ENCODE measurements at places on chromosomes 5 and 9. TPM values are rescaled to one million over a fixed set of nuclear protein-coding genes. Genes with fewer than 3 reads are reported as not detected.
A peak's percentile ranks its signal among the peaks of the same experiment; 100 is the strongest.

GRCh38 chr5:67190861-67191260, 5.7 kb downstream of the CD180 start:
- H3K27me3 ChIP-seq = no peaks in the 10 kb centered on the region
- no peak overlapping the region for H3K4me3 ChIP-seq
- H3K36me3 ChIP-seq = no peaks in the 10 kb centered on the region
- no peak for DNase-seq
- H3K27ac ChIP-seq = no peak overlapping the region

GRCh38 chr9:13500034-13500433, 220.5 kb upstream of the MPDZ start:
- no peak overlapping the region for H3K4me3 ChIP-seq
- H3K27ac ChIP-seq = no peak overlapping the region
- peaks cover 9% of the 10 kb centered on the region for H3K4me1 ChIP-seq
- no peak for DNase-seq
- H3K27me3 ChIP-seq = peaks cover 2% of the 10 kb centered on the region
- peaks cover 4% of the 10 kb centered on the region for H3K36me3 ChIP-seq

GRCh38 chr9:72919246-72919945, 33.5 kb downstream of the ALDH1A1 start:
- H3K36me3 ChIP-seq = no peaks in the 10 kb centered on the region
- no peak overlapping the region for H3K4me3 ChIP-seq
- no peak for DNase-seq
- peaks cover 5% of the 10 kb centered on the region for H3K4me1 ChIP-seq

DNA sequence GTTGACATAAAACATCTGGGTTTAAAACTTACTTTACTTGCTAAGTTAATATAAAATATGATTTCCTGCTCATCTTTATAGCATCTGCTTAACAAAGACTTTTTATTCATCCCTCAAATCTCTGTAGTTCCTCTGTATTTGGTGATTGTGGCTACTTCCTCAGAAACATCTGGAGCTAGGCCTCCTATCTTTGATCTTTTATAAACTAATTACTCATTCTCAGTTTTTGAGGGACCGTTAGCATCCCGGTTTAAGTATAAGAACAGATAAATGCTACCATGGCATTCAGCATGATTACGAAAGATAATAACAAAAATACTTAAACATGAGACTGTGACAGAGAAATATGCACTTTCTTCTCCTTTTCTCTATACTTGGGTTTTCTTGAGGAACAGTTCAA, 85.3 kb downstream of the SLC38A9 start:
- peaks cover 4% of the 10 kb centered on the region for H3K36me3 ChIP-seq
- DNase-seq = no peak
- H3K27me3 ChIP-seq = no peaks in the 10 kb centered on the region

DNA sequence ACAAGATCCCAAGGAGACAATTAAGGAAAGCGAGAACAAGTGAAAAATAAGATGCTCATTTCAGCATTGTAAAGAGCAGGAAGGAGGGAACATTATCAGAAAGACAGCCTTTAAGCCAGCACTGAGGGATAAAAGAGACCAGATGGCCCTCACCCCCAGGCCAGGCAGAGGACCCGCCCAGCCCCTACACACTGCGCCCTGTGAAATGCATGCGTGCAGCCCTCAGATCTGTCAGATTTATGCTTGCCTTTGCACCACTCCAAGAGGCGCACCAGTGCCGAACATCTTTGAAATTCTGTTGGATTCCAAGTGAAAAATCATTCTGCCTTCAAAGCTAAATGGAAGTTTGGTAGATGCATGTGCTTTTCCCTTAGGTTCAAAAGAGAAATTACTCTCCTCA, 378.0 kb downstream of the MLLT3 start:
- H3K27me3 ChIP-seq = peaks cover 2% of the 10 kb centered on the region
- H3K4me1 ChIP-seq = peaks cover 3% of the 10 kb centered on the region
- no peak overlapping the region for H3K4me3 ChIP-seq
- no peak for DNase-seq
- no peak overlapping the region for H3K27ac ChIP-seq
- H3K36me3 ChIP-seq = no peaks in the 10 kb centered on the region

GRCh38 chr5:177528631-177529030, 11.9 kb upstream of the DDX41 start:
- H3K4me3 ChIP-seq = no peak overlapping the region
- peaks cover 28% of the 10 kb centered on the region for H3K36me3 ChIP-seq
- no peak overlapping the region for H3K27ac ChIP-seq
- H3K27me3 ChIP-seq = peaks cover 15% of the 10 kb centered on the region
- DNase-seq = no peak

GRCh38 chr5:125778791-125779190, 644.4 kb upstream of the GRAMD2B start:
- H3K27me3 ChIP-seq = no peaks in the 10 kb centered on the region
- no peak overlapping the region for H3K4me3 ChIP-seq
- no peak for DNase-seq
- no peaks in the 10 kb centered on the region for H3K4me1 ChIP-seq

GRCh38 chr5:120103495-120103894, 360.6 kb upstream of the PRR16 start:
- no peaks in the 10 kb centered on the region for H3K27me3 ChIP-seq
- no peak overlapping the region for H3K4me3 ChIP-seq
- H3K4me1 ChIP-seq = no peaks in the 10 kb centered on the region
- H3K27ac ChIP-seq = no peak overlapping the region
- DNase-seq = no peak

DNA sequence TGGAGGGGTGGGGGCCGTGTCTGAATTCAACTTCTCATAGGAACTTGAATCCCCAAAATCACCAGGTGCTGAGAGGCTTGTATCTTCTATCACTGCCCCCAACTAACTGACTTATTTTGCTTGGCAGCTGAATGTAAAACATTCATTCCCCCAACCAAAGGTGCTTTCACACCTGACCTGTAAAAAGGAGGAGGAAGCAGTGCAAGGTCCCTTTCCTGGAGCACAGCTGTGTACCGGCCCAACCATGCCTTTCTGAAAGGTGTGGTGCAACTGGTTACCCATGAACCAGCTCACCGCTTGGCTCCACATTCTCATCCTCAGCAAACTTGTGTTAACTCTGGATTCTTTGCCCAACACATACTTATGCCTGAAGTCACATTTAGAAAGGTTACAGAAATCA, 34.7 kb downstream of the TMEM167A start:
- H3K36me3 ChIP-seq = peaks cover 4% of the 10 kb centered on the region
- no peak for DNase-seq
- peaks cover 4% of the 10 kb centered on the region for H3K27me3 ChIP-seq

- peaks cover 2% of the 10 kb centered on the region for H3K27me3 ChIP-seq
- no peak overlapping the region for H3K4me3 ChIP-seq
- peaks cover 27% of the 10 kb centered on the region for H3K4me1 ChIP-seq
- H3K36me3 ChIP-seq = peaks cover 31% of the 10 kb centered on the region
These were observed 120.2 kb downstream of the SEMA6A start for GRCh38 chr5:116454417-116454927.

- H3K4me3 ChIP-seq = peak overlapping the region; percentile 89
- H3K27ac ChIP-seq = no peak overlapping the region
- H3K36me3 ChIP-seq = no peaks in the 10 kb centered on the region
- peaks cover 1% of the 10 kb centered on the region for H3K27me3 ChIP-seq
- peaks cover 10% of the 10 kb centered on the region for H3K4me1 ChIP-seq
These were observed 62.3 kb downstream of the SPATA31C2 start for GRCh38 chr9:88075966-88076285.

- H3K27ac ChIP-seq = no peak overlapping the region
- no peak overlapping the region for H3K4me3 ChIP-seq
- peaks cover 2% of the 10 kb centered on the region for H3K27me3 ChIP-seq
- no peak for DNase-seq
These were observed 355.7 kb downstream of the ARHGEF28 start for GRCh38 chr5:73981704-73982103.

DNA sequence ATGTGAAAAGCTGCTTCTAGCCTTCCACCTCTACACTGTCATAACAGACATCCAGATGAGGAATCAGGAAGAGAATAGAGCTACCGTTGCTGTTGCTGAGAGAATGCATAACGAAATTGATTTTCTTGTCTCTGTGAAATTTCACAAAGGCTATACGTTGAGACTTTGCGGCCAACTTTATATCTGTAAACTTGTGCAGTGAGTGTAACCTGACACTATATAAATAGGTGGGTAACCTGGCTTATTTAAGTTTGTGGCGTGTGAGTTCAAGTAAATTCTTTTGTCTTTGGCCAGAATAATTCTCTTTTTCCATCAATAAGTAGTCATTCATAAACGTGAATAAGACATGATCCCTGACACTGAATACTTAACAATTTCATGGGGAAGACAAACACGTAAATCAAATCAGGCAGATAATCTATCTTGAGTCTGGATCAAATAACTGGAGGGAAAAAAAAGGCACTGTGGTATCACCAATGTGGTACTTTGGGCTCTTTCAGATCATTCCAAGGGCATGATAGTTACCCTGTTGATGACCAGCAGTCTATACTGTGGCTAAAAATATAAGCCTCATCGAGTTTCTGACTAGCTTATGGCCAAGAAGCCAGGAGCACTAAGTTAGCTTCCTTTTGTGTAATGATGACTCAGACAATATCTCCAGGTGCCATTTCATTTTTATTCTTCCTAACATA, 98.2 kb upstream of the RASA1 start:
- no peaks in the 10 kb centered on the region for H3K27me3 ChIP-seq
- peaks cover 11% of the 10 kb centered on the region for H3K4me1 ChIP-seq
- H3K27ac ChIP-seq = peak overlapping the region; percentile 85
- H3K36me3 ChIP-seq = no peaks in the 10 kb centered on the region
- no peak for DNase-seq

- peaks cover 2% of the 10 kb centered on the region for H3K27me3 ChIP-seq
- no peak overlapping the region for H3K27ac ChIP-seq
- DNase-seq = no peak
- H3K4me3 ChIP-seq = no peak overlapping the region
- no peaks in the 10 kb centered on the region for H3K36me3 ChIP-seq
- H3K4me1 ChIP-seq = peaks cover 5% of the 10 kb centered on the region
These were observed 352.3 kb downstream of the TMEM161B start for GRCh38 chr5:87916320-87916719.

- no peak overlapping the region for H3K4me3 ChIP-seq
- no peaks in the 10 kb centered on the region for H3K27me3 ChIP-seq
- H3K27ac ChIP-seq = no peak overlapping the region
These were observed 135.3 kb downstream of the YIPF5 start for GRCh38 chr5:144035046-144035740.

- H3K4me1 ChIP-seq = peaks cover 2% of the 10 kb centered on the region
- H3K36me3 ChIP-seq = no peaks in the 10 kb centered on the region
- H3K4me3 ChIP-seq = no peak overlapping the region
These were observed 39.6 kb downstream of the COL5A1 start for GRCh38 chr9:134681061-134681661.

DNA sequence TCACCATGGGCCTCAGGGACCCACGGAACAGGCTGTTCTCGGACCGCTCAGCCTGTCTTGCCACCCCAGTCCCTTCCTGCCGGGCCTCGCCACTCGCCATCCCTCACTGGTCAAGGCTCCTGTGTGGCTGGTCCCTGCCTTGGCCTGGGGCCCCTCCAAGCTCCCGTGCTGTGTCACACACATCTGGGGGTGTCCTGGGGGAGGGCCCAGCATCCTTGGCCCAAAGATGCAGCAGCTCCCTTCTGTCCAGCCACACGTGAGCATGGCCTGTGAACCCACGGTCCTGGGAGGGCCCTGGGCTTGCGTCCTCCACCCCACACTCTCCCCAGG, 425 bp upstream of the EGFL7 start:
- peaks cover 28% of the 10 kb centered on the region for H3K36me3 ChIP-seq
- peaks cover 4% of the 10 kb centered on the region for H3K4me1 ChIP-seq
- DNase-seq = no peak
- H3K27ac ChIP-seq = peak overlapping the region; percentile 85
- H3K4me3 ChIP-seq = peak overlapping the region; percentile 96
- H3K27me3 ChIP-seq = peaks cover 31% of the 10 kb centered on the region

GRCh38 chr5:14416621-14417275, 164.8 kb upstream of the OTULINL start:
- peak overlapping the region; percentile 65 for H3K4me3 ChIP-seq
- H3K27ac ChIP-seq = peak overlapping the region; percentile 75
- peaks cover 62% of the 10 kb centered on the region for H3K36me3 ChIP-seq
- H3K27me3 ChIP-seq = peaks cover 15% of the 10 kb centered on the region

- H3K4me1 ChIP-seq = no peaks in the 10 kb centered on the region
- peak; percentile 54 for DNase-seq
- H3K27ac ChIP-seq = no peak overlapping the region
These were observed 13.2 kb downstream of the CMYA5 start for GRCh38 chr5:79702606-79703380.

- no peaks in the 10 kb centered on the region for H3K36me3 ChIP-seq
- H3K27ac ChIP-seq = no peak overlapping the region
- no peak for DNase-seq
- H3K4me1 ChIP-seq = no peaks in the 10 kb centered on the region
These were observed 37.3 kb downstream of the DMGDH start for GRCh38 chr5:79032031-79032695.

DNA sequence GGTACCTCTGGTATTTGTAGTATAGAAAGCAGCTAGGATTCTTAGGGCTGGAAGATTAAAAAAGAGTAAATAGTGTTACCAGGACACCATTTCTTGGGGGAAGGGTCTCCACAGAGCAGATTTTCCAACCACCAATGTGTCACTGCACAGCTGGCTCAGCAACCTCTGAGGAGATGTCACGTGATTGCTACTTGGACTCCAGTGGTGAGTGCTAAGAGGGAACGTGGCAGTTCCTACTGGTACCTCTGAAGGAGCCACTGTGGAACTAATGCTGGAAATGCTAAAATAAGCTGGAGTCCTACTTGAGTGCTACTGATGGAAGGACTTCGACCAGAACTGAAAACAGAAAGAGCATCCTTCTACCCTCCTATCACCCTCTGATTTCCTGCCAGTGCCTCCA, 36.1 kb upstream of the SPDL1 start:
- H3K36me3 ChIP-seq = no peaks in the 10 kb centered on the region
- DNase-seq = no peak
- no peak overlapping the region for H3K4me3 ChIP-seq
- H3K4me1 ChIP-seq = peaks cover 8% of the 10 kb centered on the region
- H3K27ac ChIP-seq = no peak overlapping the region

- no peaks in the 10 kb centered on the region for H3K27me3 ChIP-seq
- no peaks in the 10 kb centered on the region for H3K4me1 ChIP-seq
- no peak overlapping the region for H3K27ac ChIP-seq
- no peaks in the 10 kb centered on the region for H3K36me3 ChIP-seq
- no peak overlapping the region for H3K4me3 ChIP-seq
These were observed 250.2 kb downstream of the CYLC2 start for GRCh38 chr9:103245369-103245768.

DNA sequence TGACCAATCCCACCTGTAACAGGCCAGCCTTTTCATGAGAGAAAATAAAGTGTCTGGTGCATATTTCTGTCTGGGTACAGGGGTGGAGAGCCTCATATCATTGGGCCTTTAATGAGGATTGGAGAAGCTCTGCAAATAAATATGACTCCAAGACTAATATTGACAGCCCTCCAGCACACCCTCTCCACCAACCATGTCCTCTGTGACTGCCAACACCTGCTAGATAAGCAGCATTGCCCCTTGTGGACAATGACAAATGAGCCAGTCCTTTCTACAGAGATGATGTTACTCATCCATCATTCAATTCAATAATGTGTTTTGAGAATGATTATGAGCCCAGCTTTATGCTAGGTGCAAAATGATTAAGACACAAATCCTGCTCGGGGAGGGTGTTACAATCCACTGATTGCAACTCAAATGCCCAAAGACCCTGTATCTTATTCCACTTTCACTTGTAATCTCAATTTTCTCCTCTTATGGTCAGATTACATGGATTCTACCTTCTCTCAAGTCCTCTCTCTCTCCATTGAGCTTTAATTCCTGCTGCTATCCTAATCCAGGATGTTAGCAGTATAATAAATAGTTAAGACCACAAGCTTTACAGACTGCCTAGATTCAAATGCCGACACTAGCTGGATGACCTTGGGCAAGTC, 2.1 kb upstream of the GFRA3 start:
- H3K4me1 ChIP-seq = peaks cover 9% of the 10 kb centered on the region
- peaks cover 5% of the 10 kb centered on the region for H3K36me3 ChIP-seq
- H3K27me3 ChIP-seq = peaks cover 8% of the 10 kb centered on the region
- H3K4me3 ChIP-seq = no peak overlapping the region

Gene CLTB
- total RNA-seq = 35.2 TPM

Gene CBY3
- total RNA-seq = not detected

Gene TMEFF1
- 45.8 TPM for total RNA-seq

Gene UHRF2
- total RNA-seq = 55.5 TPM

Gene RBM18
- total RNA-seq = 22.2 TPM

Gene BAAT
- total RNA-seq = not detected
